Transverse colon (tissue), 4 donors: ENCODE measurements at places on chromosomes 2 and 18. TPM values are rescaled to one million over a fixed set of nuclear protein-coding genes. Genes with fewer than 3 reads are reported as not detected.

NPAS2 gene
- total RNA-seq: 128 TPM

TNS1 gene
- 328 TPM for total RNA-seq

TFPI gene
- 7.1 TPM for total RNA-seq

ZFP36L2 gene
- total RNA-seq: 162 TPM

ACMSD gene
- total RNA-seq: not detected
